ENCODE measurements at places on chromosomes 6 and 20. TPM values are rescaled to one million over a fixed set of nuclear protein-coding genes. Genes with fewer than 3 reads are reported as not detected.

DNA sequence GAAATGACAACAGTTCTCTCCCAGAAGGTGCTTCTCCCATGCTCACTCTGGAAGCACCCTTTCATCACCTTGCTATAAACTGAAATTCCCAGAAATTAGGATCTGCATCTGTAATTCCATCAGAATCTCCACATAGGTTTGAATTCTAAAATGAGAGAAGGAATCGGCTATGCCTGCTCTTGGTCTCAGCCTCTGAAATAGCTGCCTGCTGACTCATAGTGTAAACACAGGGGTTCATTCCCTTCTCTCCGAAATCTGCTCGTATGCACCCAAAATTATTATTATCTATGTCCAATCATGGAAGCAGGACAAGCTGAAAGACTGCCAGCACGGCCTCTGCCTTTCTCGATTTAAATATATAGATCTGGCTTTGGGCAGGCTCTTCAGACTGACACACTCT, 74.6 kb upstream of the TAB2 start:
- DNase-seq = no peak
- no peaks in the 10 kb centered on the region for H3K4me1 ChIP-seq
- H3K27me3 ChIP-seq = no peaks in the 10 kb centered on the region
- no peak overlapping the region for H3K4me3 ChIP-seq
- no peak overlapping the region for H3K27ac ChIP-seq
- H3K36me3 ChIP-seq = no peaks in the 10 kb centered on the region

The HLA-DMB gene
- 20.1 TPM for total RNA-seq

The ALDH8A1 gene
- 4.1 TPM for total RNA-seq

The STK35 gene
- 13.8 TPM for total RNA-seq

Measured in aorta (tissue), 5 donors.